CD4-positive, alpha-beta T cell treated with Interleukin-6 at 100 ng/mL for 8 hours (primary cell): ENCODE measurements at places on chromosomes 5 and 9.

- no peak for DNase-seq
Observed at GRCh38 chr5:180652771-180653170, 3.4 kb upstream of the FLT4 start.

- no peak for DNase-seq
Observed at GRCh38 chr9:73541923-73542322, 390.3 kb downstream of the ANXA1 start.

DNA sequence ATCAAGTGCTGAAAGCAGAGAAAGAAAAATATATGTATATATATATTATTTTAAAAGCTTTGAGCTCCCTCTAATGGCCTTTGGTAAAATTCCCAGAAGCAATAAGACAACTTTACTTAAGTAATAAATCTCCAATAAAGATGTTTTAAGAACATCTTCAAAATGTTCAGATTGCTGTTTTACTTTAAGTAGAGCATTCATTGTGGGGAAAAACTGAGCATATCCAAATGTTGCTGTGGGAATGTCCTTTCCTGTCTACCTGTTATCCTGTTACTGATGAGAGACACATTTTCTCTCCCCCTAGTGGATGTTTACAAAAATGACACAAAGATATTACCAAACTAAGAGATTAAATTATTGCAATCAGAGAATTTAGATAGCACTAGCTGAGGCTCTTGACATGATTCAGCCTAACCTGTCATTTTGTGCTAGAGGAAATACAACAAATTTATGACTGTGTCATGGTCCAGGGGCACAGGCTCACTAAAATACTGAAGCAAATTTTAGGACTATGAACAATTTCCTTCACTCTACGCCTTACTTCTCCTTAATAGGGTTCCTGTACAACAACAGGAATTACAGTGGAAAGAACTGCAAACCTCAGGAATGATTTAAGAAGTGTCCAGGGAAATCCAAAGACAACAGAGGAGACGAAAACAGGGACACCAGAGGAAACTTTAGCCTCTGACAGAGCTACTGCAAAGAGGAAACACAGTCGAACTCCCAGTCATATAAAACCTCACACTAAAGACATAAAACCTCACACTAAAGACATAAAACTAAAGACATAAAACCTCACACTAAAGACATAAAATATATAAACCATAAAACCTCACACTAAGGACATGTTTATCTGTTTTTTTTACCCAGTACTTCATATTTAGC lies 24.3 kb upstream of the PRRC1 start:
- peak; percentile 8 for DNase-seq

DNA sequence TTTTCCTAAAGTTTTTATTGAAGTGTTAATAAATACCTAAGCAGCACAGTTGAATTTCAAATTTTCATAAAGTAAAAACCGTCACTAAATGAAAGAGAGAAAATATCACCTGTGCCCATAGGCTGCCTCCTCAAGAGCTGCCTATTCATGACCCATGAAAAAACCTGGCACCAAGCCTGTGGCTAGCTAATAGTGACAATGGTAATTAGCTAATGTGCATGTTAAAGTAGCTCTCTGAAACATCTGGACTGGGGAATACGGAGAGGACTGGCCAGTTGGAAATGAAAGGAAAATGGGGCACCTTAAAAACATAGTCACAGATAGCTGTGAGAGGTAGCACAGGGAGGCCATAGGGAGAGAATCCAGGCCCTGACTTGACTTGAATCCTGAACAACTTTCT lies 5.4 kb upstream of the GNE start:
- no peak for DNase-seq

DNA sequence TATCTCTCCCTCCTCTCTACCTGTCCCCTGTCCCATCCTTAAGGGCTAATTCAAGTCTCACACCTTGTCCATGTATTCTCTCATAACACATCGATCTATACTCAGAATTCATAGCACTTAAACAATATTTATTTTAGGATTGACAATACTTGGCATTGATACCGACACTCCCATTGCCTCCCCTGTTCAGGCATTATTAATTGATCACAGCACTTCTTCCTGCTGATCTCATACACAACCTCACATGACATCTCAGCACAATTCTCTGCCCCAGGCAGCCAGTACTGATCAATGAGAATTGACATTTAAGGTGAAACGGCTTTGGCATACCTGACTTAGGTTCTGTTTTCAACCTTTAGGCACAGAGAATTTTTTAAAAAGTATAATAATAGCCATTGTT lies 582.4 kb upstream of the BRINP1 start:
- DNase-seq = no peak

GRCh38 chr5:36653044-36653705 lies 46.8 kb downstream of the SLC1A3 start:
- DNase-seq = no peak

DNA sequence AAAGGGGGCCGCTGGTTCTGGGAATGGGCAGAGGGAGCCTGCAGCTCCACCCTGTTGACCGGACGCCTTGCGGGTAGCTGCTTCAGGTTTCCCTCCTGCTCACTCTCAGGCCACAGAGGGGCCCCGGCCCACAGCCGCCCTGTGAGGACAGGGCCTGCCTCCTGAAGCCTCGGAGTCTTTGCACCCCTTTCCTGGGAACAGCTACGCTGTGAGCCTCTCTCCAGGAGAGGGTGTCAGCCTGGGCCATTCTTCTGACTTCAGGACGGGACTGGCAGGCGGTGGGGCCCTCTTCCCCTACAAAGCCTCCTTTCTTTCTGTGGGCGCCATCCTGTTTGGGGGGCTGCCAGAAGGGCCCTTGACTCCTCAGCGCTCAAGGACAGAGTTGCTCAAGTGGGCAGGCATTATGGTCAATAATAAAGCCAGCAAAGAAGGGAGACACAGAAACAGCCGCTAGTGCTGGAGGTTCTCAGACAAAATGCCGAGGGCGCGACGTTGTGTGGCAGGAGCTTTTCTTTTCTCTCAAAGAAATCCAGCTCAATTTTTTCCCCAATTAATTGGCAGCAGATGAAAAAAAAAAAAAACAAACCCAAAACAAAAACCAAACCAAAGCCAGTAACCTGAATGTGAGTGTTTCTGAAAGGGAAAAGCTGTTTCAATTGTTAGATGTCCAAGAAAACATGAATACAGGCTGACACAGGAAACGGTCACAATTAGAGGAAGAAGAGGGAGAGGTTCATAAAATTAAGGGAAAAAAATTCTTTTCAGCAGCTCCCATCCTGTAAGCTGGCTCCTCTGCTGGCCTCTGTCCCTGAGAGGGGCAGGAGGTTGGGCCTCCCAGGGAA lies 12.8 kb upstream of the SLC25A51 start:
- no peak for DNase-seq

DNA sequence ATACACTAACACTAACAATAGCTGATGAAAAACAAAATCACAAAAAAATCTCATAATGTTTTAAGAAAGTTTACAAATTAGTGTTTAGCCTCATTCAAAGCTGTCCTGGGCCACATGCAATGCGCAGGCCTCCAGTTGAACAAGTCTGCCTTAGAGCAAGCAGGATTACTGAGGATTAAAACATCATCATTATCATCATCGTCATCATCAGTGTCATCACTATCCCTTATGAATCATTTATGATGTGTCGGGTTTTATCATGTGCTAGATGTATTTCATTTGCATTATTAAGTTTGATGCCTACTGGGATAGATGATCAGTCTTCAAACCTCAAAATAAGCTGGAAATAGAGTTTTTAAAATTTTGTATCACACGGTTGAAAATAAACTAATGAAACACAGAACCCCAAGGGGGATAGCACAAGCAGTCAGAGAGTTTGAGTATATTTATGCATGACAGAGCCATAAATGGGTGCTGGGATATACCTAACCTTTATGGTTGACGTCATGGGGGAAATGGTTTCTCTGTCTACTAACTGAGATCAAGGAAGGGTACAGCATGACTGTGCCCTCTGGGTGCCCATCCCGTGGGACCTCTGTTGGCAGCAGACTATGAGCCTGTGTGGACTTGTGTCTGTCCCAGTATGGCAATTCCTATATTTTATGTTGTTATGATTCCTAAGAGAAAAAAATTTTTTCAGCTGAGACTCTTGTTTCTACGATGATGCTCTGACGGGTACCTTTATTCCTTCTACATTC lies 150.3 kb upstream of the ADRA1B start:
- DNase-seq = no peak

GRCh38 chr9:135667463-135668001 lies 4.4 kb downstream of the LCN9 start:
- no peak for DNase-seq

DNA sequence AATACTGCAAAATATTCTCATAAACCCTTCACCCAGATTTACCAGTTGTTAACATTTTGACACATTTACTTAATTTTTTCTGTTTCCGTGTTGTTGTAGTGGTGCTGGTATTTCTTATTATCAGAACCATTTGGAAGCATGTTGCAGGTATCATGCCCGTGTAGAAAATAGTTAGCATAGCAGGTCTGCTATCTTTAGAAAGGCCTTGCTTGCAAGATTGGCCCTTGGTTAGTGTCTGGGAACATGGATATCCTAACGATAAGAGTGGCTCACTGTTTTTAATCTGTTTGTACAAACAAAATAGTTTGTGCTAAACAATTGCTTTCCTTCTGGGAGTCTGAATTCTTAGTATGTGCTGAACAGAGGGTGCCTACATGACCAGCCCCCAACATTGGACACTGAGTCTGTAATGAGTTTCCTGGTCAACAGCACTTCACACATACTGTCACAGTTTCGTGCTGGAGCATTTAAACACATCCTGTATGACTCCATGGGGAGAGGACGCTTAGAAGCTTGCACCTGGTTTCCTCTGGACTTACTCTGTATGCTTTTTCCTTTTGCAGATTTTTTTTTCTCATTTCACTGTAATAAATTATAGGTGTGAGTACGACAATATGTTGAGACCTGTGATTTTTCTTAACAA lies 66.9 kb downstream of the MAN2A1 start:
- no peak for DNase-seq

- DNase-seq = no peak
Observed at GRCh38 chr5:128528126-128528525, 9.9 kb downstream of the FBN2 start.

- no peak for DNase-seq
Observed at GRCh38 chr5:80369521-80369920, 38.3 kb upstream of the ZFYVE16 start.

- no peak for DNase-seq
Observed at GRCh38 chr9:90774682-90775081, 26.9 kb upstream of the SYK start.
